ENCODE measurements at places on chromosomes 3 and 15.

DNA sequence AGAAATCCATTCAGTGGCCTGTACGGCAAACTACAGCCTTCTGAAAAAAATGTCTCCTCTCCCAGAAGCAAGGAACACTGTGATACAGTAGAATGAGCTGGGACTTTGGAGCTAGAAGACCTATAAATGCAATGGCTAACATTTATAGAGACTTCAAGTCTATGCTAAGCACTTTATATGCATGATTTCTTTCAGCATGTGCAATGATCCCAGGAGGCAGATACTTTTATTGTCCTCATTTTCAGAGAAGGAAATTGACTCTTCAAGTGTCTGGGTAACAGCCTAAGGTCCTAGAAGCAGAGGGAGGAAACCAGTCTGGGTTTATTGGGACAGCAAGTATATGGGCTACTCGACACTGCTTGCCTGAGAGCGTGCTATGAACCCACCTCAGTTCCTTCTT lies 140.9 kb downstream of the ALDH1A2 start:
- no peak for DNase-seq

DNA sequence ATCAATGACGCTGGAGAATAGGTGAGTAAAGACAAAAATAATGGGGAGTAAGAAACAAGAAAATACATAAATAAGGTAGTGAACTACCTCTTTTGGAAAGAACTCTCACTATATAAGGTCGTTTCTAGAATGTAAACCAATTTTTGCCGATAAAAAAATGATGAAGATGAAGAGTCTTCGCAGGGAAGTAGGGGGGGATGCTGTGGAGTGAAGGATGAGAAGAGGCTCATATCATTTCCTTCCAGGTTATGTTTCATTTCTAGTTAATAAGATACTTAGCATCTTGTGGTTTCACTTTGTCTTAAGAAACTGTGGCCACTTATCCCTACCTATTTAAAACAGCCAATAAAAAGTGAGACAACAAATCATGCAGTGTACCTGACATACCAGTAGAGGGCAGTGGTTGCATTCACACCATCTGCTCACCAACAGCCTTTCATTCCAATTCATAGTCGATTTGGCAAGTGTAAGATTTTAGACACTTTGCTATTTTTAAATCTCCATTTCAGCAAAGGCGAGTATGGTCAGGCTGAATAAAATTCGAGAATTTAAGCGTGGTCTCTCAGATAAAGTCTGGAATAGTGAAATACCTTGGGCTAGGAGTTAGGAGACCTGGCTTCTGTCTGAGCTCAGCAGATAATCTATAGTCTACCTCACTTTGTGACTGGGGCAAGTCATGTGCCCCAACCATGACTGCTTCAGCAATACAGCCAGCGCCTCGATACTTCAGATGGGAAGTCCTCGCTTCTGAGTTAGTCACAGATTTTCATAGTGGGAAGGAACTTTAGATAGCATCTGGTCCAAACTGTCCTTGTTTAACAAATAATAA lies 28.9 kb upstream of the ICE2 start:
- DNase-seq: peak; percentile 43

DNA sequence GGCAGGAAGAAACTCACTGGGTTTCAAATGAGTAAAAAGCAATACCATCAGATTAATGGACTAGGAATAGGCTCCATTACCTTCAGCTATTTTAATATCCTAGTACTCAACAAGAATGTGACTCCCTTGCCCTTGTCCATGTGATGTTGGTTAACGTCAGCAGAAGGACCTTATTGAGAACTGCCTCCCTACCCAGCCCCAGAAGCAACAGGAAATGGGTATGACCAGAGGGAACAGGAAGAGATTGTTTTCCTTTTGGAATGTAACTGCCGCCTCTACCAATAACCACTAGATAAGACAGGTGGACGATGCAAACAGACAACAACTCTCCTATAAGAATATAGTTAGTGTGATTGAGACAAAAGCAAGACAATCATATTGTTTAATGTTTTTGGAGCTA lies 10.4 kb upstream of the MME start:
- no peak for DNase-seq

GRCh38 chr3:176964661-176965060 lies 232.6 kb downstream of the TBL1XR1 start:
- DNase-seq: no peak

DNA sequence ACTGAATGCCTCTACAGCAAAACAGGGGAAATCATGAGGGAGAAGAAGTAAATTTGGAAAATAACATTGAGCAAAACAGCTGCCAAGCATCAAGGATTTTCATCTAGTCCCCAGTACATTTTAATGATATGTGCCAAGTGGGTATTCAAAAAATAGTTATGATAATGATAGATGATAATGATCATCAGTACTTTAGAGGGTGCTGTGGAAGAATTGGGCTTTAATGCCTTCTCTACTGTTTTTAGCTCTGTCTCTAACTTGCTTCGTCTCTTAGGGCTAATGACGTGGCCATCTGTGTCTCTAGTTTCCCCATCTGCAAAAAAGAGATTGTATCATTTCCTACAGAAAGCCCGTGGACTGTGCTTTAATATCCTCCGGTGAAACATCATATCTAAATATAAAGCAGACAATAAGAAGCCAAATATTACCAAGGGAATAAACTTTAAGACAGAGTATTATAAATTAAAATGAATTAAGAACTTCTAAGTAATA lies 10.2 kb upstream of the FSIP1 start:
- no peak for DNase-seq

- DNase-seq: no peak
Observed at GRCh38 chr3:81186412-81186811, 575.0 kb downstream of the GBE1 start.

DNA sequence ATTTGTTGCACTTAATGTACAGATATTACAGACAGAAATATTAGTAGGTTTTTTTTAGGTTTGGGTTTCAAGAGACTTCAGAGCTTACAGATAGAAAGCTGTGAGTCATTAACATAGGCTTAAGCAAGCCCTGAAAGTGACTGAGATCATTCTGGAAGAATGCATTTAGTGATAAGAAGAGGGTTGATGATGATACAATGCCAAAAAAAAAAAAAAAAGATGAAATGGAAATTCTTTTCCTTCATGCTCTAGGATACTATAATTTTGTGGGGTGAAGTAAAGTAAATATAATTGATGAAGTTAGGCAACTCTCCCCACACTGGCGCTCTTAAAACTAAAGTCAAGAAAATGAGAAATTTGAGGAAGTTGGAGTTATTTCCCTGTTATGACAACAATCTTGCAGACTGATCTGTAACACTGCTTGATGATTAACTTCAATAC lies 169.4 kb upstream of the ZNF385D start:
- DNase-seq: no peak

- DNase-seq: no peak
Observed at GRCh38 chr3:5054098-5054497, 68.0 kb upstream of the ARL8B start.

GRCh38 chr15:61943992-61944391 lies 116.3 kb downstream of the VPS13C start:
- DNase-seq: no peak

GRCh38 chr15:99143655-99144610 lies 39.1 kb downstream of the SYNM start:
- no peak for DNase-seq

- DNase-seq: no peak
Observed at GRCh38 chr15:75052972-75053747, 29.8 kb downstream of the PPCDC start.

DNA sequence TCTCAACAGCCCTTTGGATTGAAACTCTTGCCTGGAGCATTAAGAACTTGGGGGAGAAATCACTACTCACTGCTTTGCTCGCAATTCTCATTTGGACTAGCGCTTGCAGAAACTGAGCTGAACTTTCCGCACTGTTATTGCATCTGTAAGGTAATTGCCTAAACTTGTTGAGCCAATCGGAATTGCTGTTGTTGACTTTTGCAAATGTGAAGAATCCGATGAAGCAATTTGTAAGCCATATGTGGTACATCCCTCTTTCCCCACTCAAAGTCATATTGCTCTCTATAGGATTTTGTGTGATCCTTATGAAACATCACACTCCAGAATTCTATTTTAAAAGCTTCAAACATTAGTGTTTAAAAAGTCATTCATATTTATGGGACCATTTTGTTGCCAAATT lies 191.7 kb upstream of the GBE1 start:
- DNase-seq: no peak

DNA sequence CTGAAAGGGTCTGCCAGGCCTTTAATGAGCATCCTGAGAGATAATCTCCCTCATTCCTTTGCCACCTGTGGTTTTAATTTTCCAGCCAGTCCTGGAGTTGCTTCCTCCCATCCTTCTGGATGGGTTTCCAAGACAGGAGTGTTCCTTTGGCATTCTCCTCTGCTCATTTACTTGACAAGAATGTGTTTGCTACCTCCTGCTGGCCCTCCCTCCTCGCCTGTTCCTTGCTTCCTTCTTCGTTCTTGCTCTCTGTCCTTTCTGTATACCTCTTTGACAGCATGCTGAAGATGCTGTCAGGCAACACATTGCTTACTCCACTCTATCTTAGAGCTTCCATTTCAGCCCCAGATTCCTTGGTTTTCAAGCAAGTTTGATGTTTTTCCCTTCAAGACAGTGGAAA lies 46.0 kb downstream of the ERC2 start:
- DNase-seq: no peak

- DNase-seq: no peak
Observed at GRCh38 chr15:37223089-37223488, 122.7 kb upstream of the MEIS2 start.

DNA sequence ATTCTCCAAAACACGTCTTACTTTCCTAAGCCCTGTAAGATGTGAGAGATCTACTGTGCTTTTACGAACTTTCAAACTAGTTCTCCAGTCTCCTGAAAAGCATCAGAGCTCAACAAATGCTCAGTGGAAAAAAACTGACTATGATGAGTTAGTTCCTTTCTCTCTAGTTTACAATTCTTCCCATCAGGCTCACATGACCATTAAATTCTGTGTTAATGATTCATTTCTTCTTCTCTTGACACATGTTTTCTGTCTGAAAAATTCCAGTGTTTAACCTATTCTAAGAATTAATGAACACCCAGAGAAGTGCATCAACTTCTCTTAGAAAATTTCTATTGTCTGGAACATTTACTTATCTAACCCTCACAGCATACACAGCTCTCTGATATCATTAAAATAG lies 844.3 kb downstream of the SI start:
- no peak for DNase-seq

Measured in activated naive CD8-positive, alpha-beta T cell treated with anti-CD3 and anti-CD28 coated beads for 36 hours (primary cell).